ENCODE measurements at places on chromosomes 11 and 22. TPM values are rescaled to one million over a fixed set of nuclear protein-coding genes. Genes with fewer than 3 reads are reported as not detected.
A peak's percentile ranks its signal among the peaks of the same experiment; 100 is the strongest.

F2 gene
- not detected for total RNA-seq

APOBEC3F gene
- 1.2 TPM for total RNA-seq

TREH gene
- total RNA-seq = 18.9 TPM

CD248 gene
- total RNA-seq = 11.9 TPM

- H3K36me3 ChIP-seq = no peaks in the 10 kb centered on the region
- H3K27ac ChIP-seq = no peak overlapping the region
- no peaks in the 10 kb centered on the region for H3K27me3 ChIP-seq
Measured at GRCh38 chr11:28820296-28820989, 712.3 kb downstream of the METTL15 start.

- no peak for DNase-seq
- no peak overlapping the region for H3K4me3 ChIP-seq
Measured at GRCh38 chr11:76400967-76401366, 19.8 kb downstream of the GVQW3 start.

- no peak for DNase-seq
- H3K27me3 ChIP-seq = no peaks in the 10 kb centered on the region
- H3K4me1 ChIP-seq = no peaks in the 10 kb centered on the region
- no peak overlapping the region for H3K4me3 ChIP-seq
- no peak overlapping the region for H3K27ac ChIP-seq
- H3K36me3 ChIP-seq = peaks cover 71% of the 10 kb centered on the region
Measured at GRCh38 chr22:40300884-40301672, 45.2 kb upstream of the ADSL start.

DNA sequence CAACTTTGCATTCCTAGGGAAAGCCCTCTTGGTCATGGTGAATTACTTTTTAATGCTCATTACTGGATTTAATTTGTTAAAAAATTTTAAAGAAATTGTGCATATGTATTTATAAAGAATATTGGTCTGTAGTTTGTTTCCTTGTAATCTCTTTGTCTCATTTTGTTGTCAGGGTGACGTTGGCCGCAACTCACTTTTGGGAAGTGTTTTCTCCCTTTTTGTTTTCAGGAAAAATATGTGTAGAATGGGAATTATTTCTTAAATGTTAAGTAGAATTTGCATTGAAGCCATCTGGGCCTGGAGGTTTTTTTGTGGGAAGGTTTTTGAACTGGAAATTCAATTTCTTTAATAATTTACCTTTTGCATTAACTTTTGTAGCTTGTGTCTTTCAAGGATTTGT, 149.1 kb downstream of the UVRAG start:
- H3K36me3 ChIP-seq = no peaks in the 10 kb centered on the region
- H3K27me3 ChIP-seq = no peaks in the 10 kb centered on the region
- H3K27ac ChIP-seq = no peak overlapping the region
- DNase-seq = no peak
- H3K4me1 ChIP-seq = no peaks in the 10 kb centered on the region

- no peaks in the 10 kb centered on the region for H3K27me3 ChIP-seq
- no peak for DNase-seq
- no peak overlapping the region for H3K27ac ChIP-seq
- no peak overlapping the region for H3K4me3 ChIP-seq
Measured at GRCh38 chr11:62017878-62018655, 50.6 kb upstream of the FTH1 start.

DNA sequence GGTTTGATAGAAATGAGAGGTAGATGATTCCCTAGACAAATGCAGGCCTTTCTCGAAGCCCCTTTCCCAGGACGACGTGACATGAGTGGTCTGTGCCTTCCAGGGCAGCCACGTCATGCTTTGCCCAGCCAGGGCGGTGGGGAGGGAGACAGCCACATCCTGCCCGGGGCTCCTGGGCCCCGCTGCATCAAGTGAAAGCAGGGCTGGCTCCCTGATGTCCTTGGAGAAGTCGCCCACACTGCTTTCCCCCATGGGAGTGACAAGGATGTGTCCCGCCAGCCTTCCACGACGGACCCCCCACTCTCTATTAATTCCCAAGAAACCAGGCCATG, 13.2 kb downstream of the PPARA start:
- H3K4me1 ChIP-seq = no peaks in the 10 kb centered on the region
- H3K27ac ChIP-seq = peak overlapping the region; percentile 61
- no peak overlapping the region for H3K4me3 ChIP-seq
- no peaks in the 10 kb centered on the region for H3K36me3 ChIP-seq

DNA sequence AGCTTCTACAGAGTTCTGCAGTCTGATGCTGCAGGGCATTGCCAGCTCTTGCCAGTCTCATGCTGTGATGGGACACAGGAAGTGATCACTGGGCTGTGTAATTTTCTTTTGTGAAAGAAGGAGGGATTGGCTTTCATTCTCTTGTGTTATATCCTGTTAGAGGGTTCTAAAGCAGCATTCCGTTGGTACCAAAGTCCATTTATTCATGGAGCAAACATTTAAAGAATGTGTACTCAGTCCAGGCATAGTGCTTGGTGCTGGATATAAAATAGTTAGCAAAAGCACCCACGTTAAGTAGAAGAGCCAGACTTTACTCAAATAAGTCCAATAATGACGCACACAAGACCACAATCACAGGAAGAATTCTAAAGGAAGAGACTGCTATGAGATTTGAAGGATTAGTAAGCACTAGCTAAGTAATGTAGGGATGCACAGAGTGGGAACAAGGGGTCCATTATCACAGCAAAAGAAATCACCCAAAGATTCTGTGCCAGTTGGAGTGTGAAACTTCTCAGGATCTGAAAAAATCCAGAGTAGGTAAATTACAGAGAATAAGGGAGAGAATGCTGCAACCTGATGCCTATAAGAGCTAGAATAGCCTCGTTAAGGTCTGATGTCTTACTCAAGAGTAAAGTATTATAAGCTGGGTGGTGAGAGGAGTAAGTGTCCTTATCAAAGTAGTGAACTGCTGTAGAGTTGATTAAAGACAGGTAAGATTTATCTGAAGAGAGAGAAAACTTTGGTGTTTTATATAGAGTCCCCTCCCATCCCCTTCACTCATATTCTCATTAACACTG, 728.3 kb downstream of the METTL15 start:
- H3K27me3 ChIP-seq = no peaks in the 10 kb centered on the region
- no peak for DNase-seq
- H3K4me3 ChIP-seq = no peak overlapping the region
- no peak overlapping the region for H3K27ac ChIP-seq
- H3K36me3 ChIP-seq = no peaks in the 10 kb centered on the region

GRCh38 chr22:26767351-26768155, 110.2 kb downstream of the MIAT start:
- no peaks in the 10 kb centered on the region for H3K4me1 ChIP-seq
- H3K4me3 ChIP-seq = no peak overlapping the region
- H3K27ac ChIP-seq = no peak overlapping the region

GRCh38 chr22:44445731-44446130, 52.3 kb downstream of the RTL6 start:
- no peaks in the 10 kb centered on the region for H3K27me3 ChIP-seq
- no peak overlapping the region for H3K27ac ChIP-seq
- H3K4me3 ChIP-seq = no peak overlapping the region
- no peaks in the 10 kb centered on the region for H3K36me3 ChIP-seq

All from Peyer's patch (tissue), 4 donors.